ENCODE measurements at places on chromosomes 4 and X.

GRCh38 chr4:113028074-113028473, 21.4 kb upstream of the ANK2 start:
- DNase-seq: no peak

- DNase-seq: no peak
Observed at GRCh38 chrX:154731881-154732280, 19.0 kb downstream of the GAB3 start.

DNA sequence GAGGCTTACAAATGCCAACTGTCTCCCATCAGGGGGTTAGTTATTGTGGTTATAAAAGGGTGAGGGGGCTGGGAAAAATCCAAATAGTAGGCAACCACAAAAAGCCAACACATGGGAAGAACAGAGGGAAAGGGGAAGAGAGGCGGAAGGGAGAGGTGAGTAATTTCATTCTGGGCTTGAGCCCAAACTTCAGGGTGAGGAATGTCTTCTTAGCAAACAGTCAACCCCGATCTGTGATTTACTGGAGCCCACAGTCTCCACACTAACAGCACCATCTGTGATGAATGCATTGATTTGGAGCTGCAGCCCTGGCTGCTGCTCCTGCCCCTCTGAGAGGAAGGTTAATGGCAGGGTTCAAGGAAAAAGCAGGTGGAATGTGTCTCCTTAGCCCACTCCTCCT, 162.2 kb upstream of the GPR101 start:
- no peak for DNase-seq

GRCh38 chr4:89197920-89198319, 86.6 kb downstream of the TIGD2 start:
- DNase-seq: no peak

DNA sequence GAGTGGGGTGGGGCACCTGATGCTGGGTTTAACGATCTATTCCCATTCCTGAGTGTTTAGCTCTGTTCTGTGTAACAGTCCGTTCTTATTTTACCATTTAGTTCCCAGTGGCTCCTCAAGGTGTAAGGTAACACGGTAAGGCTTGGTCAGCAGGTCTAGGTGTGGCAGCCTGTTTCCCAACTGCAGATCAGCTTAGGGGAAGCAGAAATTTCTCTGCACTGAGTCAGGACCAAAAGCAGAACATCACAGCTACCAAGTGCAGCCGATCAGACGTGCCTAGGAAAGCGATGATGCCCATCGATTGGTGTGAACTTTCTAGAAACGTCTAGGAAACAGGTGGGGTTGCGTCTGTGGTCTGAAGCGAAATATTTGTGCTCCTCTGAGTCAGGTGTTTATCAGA, 240.1 kb downstream of the STIM2 start:
- DNase-seq: no peak

GRCh38 chr4:122652379-122652778, 31.5 kb upstream of the IL21 start:
- DNase-seq: peak; percentile 47

DNA sequence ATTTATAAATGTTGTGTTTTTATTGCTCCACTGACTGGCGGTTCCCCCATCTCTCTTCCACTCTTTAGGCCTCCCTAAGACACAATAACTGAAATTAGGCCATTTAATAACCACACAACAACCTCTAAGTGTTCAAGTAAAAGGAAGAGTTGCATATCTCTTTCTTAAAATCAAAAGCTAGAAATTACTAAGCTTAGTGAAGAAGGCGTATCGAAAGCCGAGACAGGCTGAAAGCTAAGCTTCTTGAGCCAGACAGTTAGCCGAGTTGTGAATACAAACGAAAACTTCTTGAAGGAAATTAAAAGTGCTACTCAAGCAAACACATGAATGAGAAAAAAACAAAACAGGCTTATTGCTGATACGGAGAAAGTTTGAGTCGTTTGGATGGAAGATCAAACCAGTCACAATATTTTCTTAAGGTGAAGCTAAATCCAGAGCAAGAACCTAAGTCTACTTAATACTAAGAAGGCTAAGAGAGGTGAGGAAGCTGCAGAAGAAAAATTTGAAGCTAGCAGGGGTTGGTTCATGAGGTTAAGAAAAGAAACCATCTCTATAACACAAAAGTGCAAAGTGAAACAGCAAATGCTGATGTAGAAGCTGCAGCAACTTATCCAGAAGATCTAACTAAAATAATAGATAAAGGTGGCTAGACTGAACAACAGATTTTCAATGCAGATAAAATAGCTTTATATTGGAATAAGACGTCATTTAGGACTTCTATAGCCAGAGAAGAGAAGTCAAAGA, 194.0 kb upstream of the TTC29 start:
- no peak for DNase-seq

GRCh38 chr4:112885897-112886296, 163.6 kb upstream of the ANK2 start:
- no peak for DNase-seq

DNA sequence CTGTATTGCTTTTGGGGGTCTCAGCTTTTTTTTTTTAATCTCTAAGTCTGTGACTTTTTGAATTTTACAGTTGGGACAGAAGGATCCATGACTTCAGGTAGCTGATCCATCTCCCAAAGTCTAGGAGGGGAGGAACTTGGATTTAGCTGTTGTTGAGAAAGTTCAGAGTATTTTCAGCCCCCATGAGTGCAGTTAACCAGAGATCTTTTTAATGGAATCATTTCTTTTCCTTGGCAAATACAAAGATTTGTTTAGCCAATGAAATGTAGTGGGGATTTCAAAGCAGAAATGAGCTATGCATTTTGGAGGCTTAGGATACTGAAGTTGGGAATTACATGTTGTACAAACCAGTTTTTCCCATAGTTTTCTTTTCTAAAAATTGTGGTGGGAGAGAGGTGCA, 18.1 kb downstream of the FNIP2 start:
- no peak for DNase-seq

GRCh38 chrX:37361596-37361995, 12.4 kb downstream of the PRRG1 start:
- DNase-seq: peak; percentile 11

GRCh38 chrX:19707246-19707871, 180.0 kb downstream of the SH3KBP1 start:
- DNase-seq: no peak

DNA sequence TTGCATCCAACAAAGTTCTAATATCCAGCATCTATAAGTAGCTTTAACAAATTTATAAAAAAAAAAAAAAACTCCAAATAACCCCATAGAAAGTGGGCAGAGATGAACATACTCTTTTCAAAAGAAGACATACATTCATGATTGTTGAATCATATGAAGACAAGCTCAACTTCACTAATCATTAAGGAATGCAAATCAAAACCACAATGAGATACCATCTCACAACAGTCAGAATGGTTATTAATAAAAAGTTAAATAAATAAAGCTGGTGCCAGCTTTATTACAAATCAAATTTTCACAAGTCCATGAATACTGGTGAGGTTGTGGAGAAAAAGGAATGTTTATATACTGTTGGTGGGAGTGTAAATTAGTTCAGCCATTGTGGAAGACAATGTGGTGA, 592.0 kb downstream of the IQCM start:
- peak; percentile 43 for DNase-seq

DNA sequence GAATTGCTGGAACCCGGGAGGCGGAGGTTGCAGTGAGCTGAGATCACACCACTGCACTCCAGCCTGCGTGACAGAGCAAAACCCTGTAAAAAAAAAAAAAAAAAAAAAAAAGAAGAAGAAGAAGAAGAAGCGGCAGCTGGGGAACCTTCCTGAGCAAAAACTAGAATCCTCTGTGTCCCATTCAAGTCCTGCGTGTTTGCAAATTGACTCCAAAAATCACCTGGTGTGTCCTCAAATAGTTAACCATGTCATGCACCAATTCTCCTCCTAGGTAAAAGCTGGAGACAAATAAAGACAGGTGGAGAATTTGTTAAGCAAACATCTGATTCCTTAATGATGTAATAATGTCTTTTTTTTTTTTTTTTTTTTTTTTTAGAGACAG, 31.9 kb upstream of the ASMTL start:
- DNase-seq: no peak

- no peak for DNase-seq
Observed at GRCh38 chrX:37840931-37841330, 6.4 kb downstream of the DYNLT3 start.

GRCh38 chrX:87236830-87237440, 280.7 kb upstream of the KLHL4 start:
- DNase-seq: no peak

Measured in foreskin melanocyte (primary cell).